ENCODE measurements at places on chromosomes 11 and 22.

DNA sequence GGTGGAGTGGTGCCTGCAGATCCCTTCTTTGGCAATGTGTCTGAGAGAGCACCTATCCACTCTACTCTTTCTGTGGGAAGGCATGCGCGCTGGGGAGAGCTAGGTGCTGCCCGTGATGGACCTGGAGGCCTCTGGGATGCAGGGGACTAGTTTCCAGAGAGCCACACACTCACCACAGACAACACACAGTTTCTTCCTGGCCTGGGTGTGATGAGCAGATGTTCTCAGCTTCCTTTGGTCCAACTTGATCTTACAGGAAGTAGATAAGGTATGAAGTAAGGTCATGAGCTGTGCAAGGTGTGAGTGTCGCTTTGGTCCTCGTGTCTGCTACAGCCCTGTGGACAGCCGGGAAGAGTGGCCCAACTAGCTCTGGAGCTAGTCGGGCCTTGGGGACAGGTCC is 27.3 kb upstream of the SUSD2 start:
- no peak for DNase-seq

DNA sequence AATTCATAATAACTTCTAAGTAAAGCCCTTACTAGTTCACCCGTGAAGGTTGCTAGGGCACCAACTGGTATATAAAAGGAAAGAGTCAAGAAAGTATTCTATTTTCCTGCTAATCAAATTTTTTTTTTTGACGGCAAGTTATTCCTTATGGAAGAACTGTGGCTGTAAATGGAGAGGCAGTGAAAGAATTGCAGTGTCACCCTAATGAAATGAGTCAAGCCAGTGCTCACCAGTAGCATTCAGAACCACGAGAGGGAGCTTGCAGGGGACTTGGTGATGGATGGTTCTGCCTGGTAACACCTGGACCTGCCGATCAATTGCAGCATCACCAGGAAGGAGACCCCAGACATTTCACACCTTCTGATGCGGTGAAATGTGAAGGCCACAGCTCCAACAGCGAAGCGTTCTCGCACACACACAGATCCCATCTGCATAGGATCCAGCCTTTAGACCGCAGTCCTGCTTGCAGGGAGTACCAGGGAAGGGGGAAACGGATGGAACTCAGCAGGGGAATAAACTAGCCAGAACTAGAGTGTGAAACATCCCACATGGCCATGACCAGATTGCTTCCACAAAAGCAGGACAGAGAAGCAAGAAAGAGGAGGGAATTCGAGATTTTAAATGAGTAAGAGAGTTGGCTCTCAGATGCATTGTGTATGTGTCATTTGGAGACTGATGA is 326.2 kb downstream of the TBC1D22A start:
- DNase-seq = no peak

DNA sequence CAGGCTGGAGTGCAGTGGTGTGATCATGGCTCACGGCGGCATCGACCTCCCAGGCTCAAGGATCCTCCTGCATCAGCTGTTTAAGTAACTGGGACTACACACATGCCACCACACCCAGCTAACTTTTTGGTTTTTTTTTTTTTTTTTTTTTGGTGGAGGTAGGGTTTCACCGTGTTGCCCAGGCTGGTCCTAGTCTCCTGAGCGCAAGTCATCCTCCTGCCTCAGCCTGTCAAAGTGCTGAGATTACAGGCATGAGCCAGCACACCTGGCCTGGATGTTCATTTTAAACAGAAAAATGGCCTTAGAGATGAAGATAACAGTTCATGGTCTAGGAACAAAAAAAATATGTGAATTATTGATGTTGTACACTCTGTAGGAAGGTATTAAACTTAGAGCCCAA is 13.6 kb upstream of the SLC25A18 start:
- no peak for DNase-seq

GRCh38 chr11:14261066-14261465 is 97.9 kb downstream of the RRAS2 start:
- DNase-seq = no peak

DNA sequence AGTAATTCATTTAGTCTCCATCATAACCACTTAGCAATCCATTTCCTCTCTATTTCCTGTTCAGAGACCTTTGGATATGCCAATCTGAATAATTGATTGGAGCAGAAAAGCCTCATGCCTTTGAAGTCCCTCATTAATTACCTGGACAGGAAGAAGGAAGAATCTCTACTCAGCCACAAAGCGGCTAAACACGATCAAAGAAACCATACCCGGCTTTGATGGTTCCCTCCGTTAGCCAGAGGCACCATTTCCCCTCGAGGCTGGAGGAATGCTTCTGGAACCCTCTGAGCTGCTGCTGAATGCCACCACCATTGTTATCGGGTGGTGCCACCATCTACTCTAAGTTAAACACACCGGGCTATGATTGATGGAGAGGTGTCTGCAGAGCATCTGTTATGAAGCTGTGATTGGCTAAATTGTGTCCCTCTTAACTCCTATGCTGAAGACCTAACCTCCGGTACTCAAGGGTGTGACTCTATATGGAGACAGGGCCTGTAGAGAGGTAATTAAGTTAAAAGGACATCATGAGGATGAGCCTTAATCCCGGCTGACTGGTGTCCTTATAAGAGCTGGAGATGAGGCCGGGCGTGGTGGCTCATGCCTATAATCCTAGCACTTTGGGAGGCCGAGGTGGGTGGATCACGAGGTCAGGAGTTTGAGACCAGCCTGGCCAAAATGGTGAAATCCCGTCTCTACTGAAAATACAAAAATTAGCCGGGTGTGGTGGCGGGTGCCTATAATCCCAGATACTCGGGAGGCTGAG is 168.6 kb downstream of the CTTN start:
- no peak for DNase-seq

DNA sequence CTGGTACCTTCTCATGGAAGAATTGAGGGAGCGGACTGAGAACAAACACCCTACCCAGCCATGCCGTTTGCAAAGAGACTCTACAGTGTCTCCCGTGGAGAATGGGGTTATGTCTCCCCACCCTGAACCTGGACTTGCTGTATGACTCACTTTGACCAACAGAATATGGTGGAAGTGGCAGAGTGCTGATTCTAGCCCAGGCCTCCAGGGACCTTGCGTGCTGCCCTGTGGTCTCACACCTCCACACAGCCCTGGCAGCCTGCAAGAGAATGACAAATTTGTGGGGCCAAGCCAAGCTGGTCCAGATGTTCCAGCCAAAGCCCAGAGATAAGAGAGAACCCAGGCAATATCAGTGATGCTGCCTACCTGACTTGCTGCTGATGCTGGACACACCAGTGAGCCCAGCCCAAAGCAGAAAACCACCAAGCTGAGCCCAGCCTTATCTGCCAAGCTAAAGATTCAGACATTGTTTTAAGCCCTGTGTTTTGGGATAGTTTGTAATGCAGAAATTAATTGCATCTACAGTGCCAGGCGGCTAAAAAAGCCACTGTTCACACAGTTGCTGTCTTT is 8.1 kb upstream of the LINC01488 start:
- no peak for DNase-seq

GRCh38 chr11:30535818-30536217 is 50.3 kb downstream of the MPPED2 start:
- no peak for DNase-seq

DNA sequence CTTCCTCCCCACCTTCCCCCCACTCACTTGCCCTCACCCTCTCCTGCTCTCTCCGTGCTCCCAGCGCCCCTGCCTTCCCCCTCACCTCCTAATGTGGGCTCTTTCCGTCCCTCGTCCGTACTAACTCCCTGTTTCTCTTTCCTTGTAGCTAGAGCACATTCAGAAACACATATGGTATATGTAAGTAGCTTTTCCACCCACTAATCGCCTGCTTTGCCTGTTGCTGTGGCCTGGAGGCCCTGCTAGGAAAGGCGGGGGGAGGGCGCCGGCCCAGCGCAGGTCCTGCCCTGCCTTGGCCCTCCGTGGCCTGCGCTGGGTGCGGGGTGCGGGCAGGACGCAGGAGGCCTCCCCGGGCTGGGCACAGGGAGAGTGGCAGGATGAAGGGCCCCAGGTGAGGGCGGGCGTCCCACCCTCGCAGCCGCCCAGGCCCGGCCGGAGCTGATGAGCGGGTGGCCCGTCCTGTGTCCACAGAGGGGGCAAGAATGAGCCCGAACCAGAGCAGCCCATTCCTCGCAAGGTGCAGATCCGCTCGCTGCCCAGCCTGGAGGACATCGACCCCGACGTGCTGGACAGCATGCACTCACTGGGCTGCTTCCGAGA is 41.7 kb downstream of the MOB2 start:
- no peak for DNase-seq

GRCh38 chr11:87137711-87138110 is 100.0 kb downstream of the TMEM135 start:
- DNase-seq = no peak

DNA sequence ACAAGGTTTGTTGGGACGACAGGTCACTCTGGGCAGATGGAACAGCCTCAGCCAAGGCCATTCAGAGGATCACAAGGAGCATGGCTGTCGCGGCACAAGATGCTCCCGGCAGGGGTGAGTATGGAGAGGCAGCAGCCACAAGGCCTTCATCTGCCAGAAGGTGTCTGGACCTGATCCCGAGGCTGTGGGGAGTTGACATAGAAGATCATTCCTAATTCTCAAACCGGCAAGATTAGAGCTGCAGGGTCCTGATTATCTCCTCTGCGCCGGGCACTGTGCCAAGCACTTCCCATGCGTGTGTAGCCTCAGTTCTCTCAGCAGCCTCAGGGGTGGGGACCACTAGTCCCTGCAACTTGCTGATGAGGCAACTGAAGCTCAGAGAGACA is 32.3 kb upstream of the RFPL3 start:
- DNase-seq = no peak

DNA sequence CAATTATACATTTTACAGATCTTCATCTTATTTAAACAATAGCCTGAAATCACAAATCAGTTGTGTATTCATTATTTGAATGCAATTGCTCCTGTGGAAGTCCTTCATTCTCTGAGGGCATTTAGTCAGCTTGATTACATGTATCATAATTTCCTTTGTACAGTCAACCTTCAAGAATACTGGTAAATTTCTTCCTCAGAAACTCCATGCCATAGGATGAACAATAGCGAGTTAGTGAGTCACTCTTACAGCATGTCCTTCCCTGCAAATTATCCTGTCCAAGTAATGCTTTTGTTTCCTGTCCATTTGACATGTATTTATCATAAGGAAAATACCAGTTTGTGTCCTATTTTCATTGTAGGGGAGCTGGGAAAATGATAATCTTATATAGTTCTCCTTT is 3.8 kb downstream of the OR10S1 start:
- DNase-seq = no peak

GRCh38 chr11:75445315-75445953 is 12.4 kb upstream of the KLHL35 start:
- DNase-seq = peak; percentile 88

DNA sequence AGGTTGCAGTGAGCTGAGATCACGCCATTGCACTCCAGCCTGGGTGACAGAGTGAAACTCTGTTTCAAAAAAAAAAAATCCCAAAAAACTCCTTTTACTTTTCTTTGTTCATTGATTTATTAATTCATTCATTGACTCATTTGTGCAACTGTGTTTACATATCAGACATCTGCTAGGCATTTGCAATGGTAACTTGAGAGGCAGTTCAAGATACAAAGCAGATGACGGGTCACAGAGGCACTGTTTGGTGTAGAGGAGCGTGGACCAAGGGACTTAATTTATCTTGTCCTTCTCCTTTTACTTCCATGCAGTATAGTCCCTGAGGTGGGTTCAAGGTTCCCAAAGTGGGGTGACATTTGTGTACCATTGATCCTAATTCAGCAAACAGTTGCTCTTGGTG is 71.4 kb downstream of the KIAA1671 start:
- DNase-seq = no peak

GRCh38 chr22:37219533-37219932 is 7.3 kb upstream of the SSTR3 start:
- no peak for DNase-seq

- no peak for DNase-seq
These were observed 10.9 kb downstream of the GAB2 start for GRCh38 chr11:78406568-78407196.

GRCh38 chr22:50244420-50245213 is at the start of gene TUBGCP6:
TUBGCP6 (minus strand) TSS chr22:50245023; CDS start chr22:50244459, 564 bp downstream.
- peak; percentile 92 for DNase-seq

GRCh38 chr11:765025-765801 is 12.1 kb downstream of the GATD1 start:
- peak; percentile 78 for DNase-seq

GRCh38 chr11:64437426-64437825 is 78.5 kb downstream of the RPS6KA4 start:
- no peak for DNase-seq

DNA sequence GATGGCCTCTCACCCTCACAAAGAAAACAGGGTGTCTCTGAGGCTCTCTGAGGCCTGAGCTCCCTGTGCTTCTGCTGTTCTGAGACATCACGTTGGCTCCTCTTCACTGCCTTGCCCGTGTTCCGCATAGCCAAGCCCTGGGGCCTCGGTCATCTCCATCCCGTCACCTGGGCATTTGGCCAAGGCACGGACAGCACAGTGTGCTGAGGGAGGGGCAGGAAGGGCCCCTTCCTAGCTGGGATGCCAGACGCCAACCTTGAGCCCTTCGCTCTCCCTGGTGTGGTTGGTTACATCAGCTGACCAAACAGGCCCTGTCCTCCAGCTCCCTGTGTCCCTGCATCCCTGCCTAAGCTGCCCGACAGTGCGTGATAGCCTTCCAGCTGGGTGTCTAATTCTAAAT is 25.9 kb downstream of the MOV10L1 start:
- DNase-seq = no peak

DNA sequence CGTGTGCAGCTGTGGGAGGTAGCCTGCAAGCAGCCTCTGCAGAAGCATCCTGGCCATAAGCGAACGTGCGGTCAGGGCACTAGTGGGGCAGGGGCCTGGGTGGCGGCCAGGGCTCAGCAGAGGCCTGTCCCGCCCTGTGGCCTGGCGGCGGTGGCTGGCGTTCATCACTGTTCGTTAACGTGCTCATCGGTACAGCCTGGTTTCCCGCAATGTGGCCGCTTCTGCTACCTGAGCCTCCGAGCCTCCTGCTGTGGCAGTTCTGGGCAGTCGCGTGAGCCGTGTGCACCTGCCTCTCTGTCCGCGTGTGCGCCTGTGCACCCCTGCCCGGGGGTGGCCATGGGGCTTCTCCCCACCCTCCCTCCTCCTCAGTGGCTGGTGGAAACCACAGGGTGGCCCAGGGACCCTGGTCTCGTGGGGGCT is 117.9 kb downstream of the KCNQ1OT1 start:
- peak; percentile 4 for DNase-seq

DNA sequence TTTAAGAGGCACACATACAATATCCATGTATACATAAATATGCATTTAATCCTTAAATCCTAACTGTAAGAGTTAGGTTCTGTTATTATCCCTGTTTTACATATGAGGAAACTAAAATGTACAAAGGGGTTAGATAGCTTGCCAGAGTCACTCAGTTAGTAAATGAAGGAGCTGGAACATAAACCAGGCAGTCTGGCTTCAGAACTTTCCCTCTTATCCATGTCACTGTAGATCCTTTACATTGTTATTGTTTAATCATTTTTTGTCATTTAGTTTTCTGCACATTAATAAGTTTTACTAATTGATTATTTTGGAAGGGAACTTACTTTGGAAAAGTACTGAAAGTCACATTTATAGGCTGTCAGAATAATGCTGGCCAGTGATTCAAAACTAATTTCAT is 282.4 kb downstream of the TMEM135 start:
- no peak for DNase-seq

DNA sequence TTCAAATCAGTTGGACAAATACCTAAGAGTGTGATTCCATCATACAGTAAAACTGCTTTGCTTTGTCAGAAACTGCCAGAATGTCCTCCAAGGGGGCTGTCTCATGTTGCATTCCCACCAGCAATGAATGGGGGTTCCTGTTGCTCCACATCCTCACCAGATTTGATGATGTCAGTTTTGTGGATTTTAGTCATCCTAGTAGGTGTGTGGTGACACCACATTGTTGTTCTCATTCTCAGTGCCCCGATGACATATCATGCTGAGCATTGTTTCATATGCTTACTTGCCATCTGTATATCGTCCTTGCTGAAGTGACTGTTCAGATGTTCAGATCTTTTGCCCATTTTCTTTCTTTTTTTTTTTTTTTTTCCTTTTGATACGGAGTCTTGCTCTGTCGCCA is 37.0 kb downstream of the CDPF1 start:
- no peak for DNase-seq
